ENCODE measurements at places on chromosomes 5 and 9. TPM values are rescaled to one million over a fixed set of nuclear protein-coding genes. Genes with fewer than 3 reads are reported as not detected.

The DBH gene
- not detected for total RNA-seq

The RASEF gene
- total RNA-seq = 10.2 TPM

The SMARCA2 gene
- 30.1 TPM for total RNA-seq

The TRPM3 gene
- total RNA-seq = not detected

The FTMT gene
- total RNA-seq = not detected

The MYMK gene
- total RNA-seq = not detected

The TMEFF1 gene
- 15.7 TPM for total RNA-seq
